ENCODE measurements at places on chromosomes 1 and 21. TPM values are rescaled to one million over a fixed set of nuclear protein-coding genes. Genes with fewer than 3 reads are reported as not detected.

PERM1 gene
- total RNA-seq = 0.34 TPM

KCNK2 gene
- total RNA-seq = not detected

HRNR gene
- total RNA-seq = not detected

FAM78B gene
- 0.33 TPM for total RNA-seq

PBXIP1 gene
- total RNA-seq = 102 TPM

FAAP20 gene
- 50.6 TPM for total RNA-seq

UMODL1 gene
- not detected for total RNA-seq

GPR157 gene
- 6.4 TPM for total RNA-seq

CCDC27 gene
- total RNA-seq = not detected

HNRNPR gene
- 82.2 TPM for total RNA-seq

CCDC190 gene
- not detected for total RNA-seq

SERTAD4 gene
- 10.6 TPM for total RNA-seq

GIPC2 gene
- total RNA-seq = 1.5 TPM

SPRR2B gene
- not detected for total RNA-seq

GUCA2B gene
- total RNA-seq = not detected

SPRR1A gene
- not detected for total RNA-seq

HPCA gene
- total RNA-seq = not detected

HSD3B2 gene
- not detected for total RNA-seq

AIM2 gene
- total RNA-seq = not detected

FHAD1 gene
- 0.21 TPM for total RNA-seq

GNAT2 gene
- not detected for total RNA-seq

HS2ST1 gene
- total RNA-seq = 13.4 TPM

PLCH2 gene
- total RNA-seq = 0.92 TPM

BEND5 gene
- 4.2 TPM for total RNA-seq

PLA2G2C gene
- not detected for total RNA-seq

GRHL3 gene
- 12.5 TPM for total RNA-seq

CORT gene
- not detected for total RNA-seq

CNR2 gene
- total RNA-seq = not detected

CD1E gene
- total RNA-seq = not detected

All from kidney epithelial cell (primary cell).